ENCODE measurements at places on chromosomes 2 and 18.

GRCh38 chr18:51339856-51340255 is 142.4 kb upstream of the MEX3C start:
- DNase-seq = no peak

GRCh38 chr2:61423714-61424113 is 47.2 kb downstream of the USP34 start:
- no peak for DNase-seq

- DNase-seq = peak; percentile 57
Observed at GRCh38 chr2:1546023-1546591, 132.8 kb downstream of the TPO start.

GRCh38 chr2:216777637-216778273 is 82.1 kb downstream of the TNP1 start:
- DNase-seq = peak; percentile 61

GRCh38 chr2:206494061-206494460 is 50.7 kb downstream of the ADAM23 start:
- DNase-seq = no peak

DNA sequence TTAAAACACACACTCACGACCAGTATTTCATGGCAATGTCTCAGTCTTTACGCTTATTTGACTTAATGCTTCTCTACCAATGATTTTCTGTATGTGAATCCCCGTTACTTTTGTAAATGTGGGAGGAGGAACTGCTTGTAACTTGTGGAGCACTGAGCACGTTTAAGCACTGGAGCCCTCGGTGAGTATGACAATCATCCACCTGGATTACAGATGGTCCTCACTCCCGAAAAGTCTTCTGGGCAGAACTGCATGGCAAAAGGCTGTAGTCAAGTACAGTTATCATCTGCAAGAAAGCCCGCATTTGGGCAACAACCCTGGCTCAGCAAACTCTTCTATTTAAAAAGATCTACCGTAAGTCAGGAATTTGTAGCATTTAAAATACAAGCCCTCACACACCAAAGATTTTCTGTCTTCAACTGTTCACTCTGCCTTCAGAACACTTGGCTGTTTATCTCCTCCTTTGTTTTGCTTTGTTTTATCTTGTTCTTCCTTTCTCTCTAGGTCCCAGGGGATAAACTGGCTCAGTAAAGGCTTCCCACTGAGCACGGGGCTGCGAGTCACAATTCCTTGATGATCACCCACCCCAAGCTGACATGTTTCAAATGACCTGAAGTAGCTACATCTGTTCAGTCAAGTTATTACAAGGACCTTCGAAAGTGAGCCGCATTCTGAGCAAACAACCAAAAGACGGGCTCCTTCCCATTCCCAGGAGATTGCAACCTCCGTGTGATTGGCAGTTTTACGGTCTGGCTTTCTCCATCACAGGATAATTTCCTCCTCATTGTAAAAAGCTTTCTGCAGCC is 102.2 kb downstream of the DLGAP1 start:
- DNase-seq = no peak

- no peak for DNase-seq
Observed at GRCh38 chr2:149903626-149904025, 316.1 kb upstream of the MMADHC start.

- no peak for DNase-seq
Observed at GRCh38 chr2:215522237-215522636, 86.4 kb upstream of the FN1 start.

- no peak for DNase-seq
Observed at GRCh38 chr2:74461187-74462053, 3.2 kb downstream of the WBP1 start.

DNA sequence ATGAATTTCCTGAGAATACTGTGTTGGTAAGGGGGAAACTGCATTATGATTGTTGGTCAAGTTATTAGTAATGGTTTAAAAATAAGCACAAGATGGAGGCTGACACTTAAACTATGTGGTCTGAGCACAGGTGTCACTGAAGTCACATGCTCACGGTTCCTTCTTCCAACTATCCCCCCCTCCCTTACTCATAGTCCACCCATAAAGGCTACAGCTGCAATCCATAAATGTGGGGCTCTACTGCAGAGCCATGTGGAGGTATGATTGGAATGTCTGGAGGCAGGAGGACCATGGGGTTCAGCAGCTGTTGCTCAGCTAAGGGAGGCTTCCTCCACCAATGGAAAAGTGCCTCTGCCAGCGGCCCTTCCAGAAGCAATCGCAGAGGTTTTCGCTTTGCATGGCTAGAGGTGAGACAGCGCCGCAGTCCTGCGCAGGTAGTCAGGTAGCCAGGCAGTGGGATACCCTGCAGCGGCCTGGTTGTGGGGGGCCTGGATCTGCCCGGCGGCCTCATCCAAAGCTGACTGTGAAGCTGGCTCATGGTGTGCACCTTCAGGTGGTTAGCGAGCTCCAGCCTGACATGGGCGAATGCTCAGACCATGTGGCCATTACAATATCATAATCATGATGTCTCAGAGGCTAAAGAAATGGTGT is 249.6 kb downstream of the DCDC2C start:
- DNase-seq = no peak

- no peak for DNase-seq
Observed at GRCh38 chr2:213766062-213766461, 481.8 kb downstream of the SPAG16 start.

DNA sequence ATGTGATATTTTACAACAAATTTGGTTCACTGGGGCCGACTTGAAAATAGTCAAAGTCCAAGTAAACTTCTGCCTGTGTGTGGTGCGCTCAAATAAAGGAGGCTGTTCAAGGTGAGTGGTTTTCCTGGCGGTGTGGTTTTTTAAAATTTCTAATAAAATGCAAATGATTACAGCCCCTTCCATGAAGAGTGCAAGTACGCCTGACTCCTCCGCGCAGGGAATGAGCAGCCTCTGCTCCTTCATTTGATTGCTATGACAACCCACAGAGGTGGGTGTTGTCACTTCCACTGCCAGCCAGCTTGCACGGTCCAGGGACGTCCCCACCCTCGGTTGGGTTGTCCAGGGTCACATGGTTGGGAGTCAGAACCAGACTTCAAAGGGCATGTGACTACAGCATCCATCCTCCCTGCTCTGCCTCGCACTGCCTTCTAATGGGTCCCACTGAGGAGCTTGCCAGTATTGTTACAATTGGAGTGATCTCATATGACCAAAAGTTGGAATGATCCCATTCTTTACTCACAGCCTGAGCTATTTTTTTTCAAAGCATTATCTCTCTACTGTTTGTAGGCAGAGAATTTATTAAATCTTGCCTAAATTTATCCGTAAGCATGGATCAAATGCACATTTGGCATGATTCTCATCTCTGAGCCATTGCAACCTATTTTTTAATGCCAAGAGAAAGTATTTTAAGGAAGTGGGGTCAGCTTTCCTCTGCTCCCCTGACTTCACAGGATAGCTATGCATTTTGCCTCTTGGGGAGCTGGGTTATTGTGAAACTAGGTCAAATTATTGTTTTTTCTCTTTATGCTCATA is 121.3 kb downstream of the AGAP1 start:
- no peak for DNase-seq

DNA sequence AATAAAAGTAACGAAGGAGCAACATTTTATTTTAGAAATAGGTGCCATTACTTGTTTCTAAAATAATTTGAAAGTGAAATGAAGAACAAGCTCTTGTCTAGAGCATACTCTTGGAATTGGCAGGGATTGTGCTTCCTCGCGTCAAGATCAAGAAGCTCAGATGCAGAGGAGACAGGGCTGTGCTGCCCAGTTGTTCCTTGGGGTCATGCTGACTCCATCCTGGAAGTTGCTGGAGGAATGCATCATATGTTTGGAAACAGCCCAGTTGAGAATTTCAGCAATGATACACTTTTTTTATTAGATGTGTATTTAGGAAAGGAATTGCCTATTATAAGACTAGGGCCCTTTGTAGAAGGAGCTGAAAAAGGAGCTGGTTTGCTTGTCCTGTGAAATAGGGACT is 17.2 kb downstream of the LTBP1 start:
- no peak for DNase-seq

DNA sequence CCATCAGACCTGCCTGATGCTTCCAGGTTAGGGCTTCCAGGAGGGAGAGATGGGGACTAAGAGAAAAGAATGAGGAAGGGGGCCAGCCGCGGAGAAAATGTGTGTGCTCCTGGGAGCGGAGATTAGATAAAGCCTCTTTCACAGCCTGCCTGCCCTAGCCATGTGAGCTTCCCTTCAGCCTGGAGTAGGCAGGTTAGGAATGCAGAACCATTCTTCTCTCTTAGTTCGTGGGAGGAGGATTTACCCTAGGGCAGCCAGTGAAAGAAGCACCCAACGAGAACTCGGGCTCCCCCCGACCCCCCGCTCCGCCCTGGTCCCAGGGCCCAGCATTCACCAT is 36.1 kb downstream of the POMC start:
- DNase-seq = no peak

GRCh38 chr2:36367486-36367885 is 11.9 kb downstream of the CRIM1 start:
- no peak for DNase-seq

GRCh38 chr2:43407935-43408334 is 181.5 kb upstream of the ZFP36L2 start:
- DNase-seq = no peak

- no peak for DNase-seq
Observed at GRCh38 chr18:9947248-9947647, 33.4 kb downstream of the VAPA start.

DNA sequence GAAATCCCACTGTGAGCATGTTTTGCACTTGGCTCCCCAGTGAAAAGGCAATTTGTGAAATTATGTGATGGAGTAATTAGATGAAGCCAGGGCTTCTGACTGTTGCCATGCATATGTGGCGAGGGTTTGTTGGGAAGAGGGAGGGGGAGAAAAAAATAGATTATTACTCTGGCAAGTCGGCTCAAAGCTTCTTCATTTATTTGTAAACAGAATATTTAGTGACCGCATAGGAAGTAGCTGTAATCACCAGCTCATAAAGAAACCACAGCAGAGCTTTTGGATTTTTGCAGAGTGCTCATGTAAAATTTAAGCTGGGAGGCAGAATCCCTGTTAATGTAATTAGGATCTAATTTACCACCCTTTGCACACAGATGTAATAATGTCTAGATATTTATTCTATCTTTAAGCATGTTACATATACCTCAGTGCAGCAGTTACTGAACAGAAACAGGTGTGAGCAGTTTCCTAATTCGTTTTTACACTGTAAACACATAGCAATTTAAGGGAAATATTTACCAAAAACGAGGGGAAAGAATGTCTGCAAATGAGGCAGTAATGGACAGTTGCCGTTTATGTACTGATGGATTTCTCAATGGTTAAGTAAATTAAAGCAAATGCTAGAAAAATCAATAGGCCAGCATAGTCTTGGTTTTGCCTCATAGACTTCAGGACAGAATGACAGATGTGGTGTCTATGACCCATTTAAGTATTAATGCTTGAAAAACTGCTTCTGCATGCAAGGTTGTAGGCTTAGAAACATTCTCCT is 87.9 kb downstream of the MEIS1 start:
- no peak for DNase-seq

DNA sequence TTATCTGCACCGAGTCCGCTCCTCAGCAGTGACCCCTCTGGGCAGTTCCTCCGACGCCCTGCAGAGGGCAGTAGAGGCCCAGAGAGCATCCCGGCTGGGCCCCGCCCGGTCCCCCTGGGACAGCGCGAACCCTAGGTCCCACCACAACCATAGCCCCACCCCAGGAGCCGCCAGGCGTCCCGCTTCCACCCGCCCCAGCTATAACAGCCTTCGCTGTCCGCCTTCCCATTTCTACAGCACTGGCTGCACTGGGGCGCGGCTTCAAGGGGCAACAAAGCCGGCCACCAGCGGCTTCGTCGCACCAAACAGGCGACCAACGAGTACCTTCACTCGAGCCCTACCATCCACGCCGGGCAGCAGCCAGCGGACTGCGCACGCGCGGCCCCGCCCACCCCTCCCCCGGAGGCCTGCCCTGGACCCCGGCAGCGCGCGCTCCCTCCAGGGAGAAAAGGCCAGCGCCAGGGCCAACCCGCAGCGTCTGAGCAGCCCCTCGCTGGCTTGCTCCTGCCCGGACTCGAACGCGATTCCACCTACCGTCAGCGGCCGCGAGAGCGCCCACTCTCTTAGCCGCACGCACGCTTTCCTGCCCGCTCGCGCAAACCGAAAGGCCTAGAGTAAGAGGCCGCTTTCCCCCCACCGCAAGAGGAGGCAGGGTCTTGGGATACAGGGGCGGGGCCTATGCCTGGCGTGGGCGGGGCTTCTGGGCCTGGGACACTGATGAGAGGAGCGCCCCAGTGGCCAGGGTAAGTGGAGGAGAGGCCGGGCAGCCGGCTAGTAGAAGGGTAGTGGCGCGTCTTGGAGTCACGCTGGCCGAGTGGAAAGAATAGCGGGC is at the start of gene NHEJ1:
Gene NHEJ1, minus strand, starts transcription at position 630 of the 832 bp plus-strand sequence. CDS start 2,453 bp downstream, outside the sequence.
- peak; percentile 96 for DNase-seq

- DNase-seq = peak; percentile 68
Observed at GRCh38 chr2:173963323-173963816, 1.8 kb downstream of the SP3 start.

- DNase-seq = no peak
Observed at GRCh38 chr2:121777699-121778058, 22.2 kb downstream of the TSN start.

DNA sequence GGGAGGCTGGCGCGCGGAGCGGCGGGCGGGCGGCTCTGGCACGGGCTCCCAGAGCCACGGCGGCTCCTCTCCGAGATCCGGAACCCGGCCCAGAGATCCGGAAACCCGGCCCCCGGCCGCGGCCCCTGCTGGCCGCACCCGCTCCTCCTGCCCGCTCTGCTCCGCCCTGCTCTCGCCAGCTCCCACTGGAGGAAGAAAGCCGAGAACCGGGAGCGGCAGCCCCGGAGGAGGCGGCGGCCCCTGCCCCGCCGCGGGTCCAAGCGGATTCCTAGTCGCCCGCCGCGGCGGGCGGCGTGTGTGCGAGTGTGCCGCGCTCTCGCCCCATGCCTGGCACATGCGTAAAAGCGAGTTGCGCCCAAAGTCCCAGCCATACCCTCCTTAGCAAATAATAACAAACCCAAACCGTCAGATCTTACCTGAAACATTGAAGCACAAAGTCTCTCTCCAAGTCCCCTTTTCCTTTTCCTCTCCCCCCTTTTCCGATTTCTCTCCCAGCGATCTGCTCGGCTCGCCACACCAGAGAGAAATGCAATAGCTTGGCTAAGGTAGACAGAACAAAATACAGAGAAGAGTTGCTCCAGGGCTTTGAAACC is 108.7 kb upstream of the KCTD1 start:
- DNase-seq = peak; percentile 4

DNA sequence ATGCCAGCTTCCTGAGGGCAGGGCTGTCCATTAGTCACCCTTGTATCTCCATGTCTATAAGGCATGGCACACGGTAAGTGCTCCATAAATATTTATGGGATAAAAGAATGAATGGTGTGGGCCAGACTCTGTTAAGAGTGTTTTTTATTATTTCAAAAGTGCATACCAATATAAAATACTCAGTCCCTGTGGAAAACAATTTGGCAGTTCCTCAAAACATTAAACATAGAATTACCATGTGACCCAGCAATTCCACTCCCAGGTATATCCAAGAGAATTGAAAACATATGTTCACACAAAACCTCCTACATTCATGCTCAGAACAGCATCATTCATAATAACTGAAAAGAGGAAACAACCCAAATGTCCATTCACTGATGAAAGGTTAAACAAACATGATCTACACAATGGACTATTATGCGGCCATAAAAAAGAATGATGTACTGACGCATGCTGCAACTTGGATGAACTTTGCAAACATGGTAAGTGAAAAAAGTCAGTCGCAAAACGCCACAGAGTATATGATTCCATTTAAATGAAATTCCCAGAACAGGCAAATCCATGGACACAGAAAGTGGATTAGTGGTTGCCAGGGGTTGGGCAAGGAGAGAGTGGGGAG is 69.1 kb upstream of the TCF7L1 start:
- DNase-seq = no peak

- no peak for DNase-seq
Observed at GRCh38 chr2:239603411-239604356, 202.9 kb upstream of the HDAC4 start.

All from activated naive CD4-positive, alpha-beta T cell treated with anti-CD3 and anti-CD28 coated beads for 36 hours (primary cell).